ENCODE measurements at places on chromosomes 7 and 10.

GRCh38 chr7:148264933-148265557 is 325.5 kb upstream of the C7orf33 start:
- DNase-seq = no peak

DNA sequence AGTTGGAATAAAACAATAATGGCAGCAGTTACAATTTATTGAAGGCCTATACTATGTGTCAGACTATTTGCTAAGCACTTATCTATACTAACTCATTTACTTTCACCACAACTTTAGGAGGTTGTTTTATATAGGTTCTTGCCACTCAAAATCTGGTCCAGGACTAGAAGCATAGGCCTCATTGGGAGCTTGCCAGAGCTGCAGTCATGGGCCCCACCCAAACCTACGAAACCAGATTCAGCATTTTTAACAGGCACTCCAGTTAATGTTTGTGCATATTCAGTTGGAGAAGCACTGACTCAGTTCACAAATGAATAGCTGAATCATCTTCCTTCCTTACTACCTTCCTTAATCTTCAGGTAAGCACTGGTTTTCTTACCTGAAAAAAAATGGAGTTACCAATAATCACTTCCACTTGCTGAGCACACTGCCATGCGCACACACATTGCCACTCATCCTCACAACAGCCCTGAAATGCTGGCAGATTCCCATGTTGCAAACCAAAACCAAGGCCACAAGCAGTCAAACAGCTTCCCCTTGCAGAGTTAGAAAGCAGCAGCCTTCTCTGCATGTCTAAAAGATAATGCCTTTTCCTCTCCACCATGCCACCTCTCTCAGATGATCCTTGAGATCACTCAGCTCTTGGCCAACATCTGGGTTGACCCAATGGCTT is 122.4 kb downstream of the SLC16A9 start:
- no peak for DNase-seq

- no peak for DNase-seq
Observed at GRCh38 chr7:13748998-13749397, 240.5 kb downstream of the ETV1 start.

DNA sequence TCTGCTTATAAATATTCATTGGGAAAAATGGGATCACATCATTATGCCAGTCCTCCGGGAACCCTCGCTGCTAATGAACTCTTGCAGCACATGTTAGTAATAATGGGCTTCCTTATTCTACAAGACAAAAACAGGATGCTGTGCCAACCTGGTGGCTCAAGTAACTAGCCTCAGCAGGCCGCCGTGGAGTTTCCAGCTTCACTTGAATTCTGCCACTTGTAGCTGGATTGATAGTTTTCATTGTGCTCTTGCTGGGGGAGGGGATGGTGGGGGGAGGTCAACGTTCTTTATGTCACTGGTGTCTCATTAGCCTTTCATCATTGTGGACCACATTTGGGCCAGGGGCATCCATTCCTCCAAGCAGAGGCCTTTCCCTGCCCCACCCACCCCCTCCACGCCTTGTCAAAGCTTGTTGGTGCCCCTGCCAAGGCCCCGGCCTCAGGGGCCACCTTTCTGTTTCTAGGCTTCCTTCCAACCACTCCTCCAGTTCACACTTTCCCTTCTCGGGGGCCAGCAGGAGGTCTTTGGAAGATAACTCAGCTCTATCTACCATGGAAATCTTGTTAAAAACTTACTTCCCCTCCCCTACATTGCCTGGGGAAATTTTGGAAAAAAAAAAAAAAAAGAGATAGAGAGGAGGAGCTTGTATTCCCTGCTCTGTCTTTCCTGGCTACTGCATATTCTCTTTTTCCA is 153.9 kb downstream of the BMPER start:
- no peak for DNase-seq

- DNase-seq = no peak
Observed at GRCh38 chr10:62636825-62637248, 167.7 kb upstream of the ADO start.

GRCh38 chr7:33418251-33418701 is 288.9 kb downstream of the BBS9 start:
- DNase-seq = no peak

- DNase-seq = no peak
Observed at GRCh38 chr7:2217716-2218443, 14.9 kb downstream of the MAD1L1 start.

Measured in stimulated activated CD4-positive, alpha-beta T cell treated with anti-CD3 and anti-CD28 coated beads, Interleukin-1b, Interleukin-23, amount 100 ng/mL, for 1 hour (primary cell).